ENCODE measurements at places on chromosomes 6 and 20.

DNA sequence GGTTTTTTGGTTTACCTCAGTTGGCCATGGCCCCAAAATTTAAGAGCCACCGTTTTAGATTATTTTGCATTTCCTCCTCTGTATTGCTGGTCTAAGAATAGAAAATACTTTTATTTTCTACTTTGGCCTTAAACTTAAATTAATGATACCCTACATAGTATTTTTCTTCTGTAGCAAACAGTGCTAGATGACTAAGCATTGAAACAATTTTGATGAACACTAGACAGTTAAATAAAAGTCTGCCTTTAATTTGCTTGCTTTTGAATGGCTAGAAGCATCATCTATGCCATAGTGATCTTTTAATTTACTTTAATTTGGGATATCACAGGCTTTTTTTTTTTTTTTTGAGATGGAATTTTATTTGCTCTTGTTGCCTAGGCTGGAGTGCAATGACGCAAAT is 106.4 kb downstream of the CD109 start:
- no peak for DNase-seq

- DNase-seq = no peak
These were observed 8.7 kb downstream of the NUDT3 start for GRCh38 chr6:34383656-34384320.

GRCh38 chr20:64116541-64117431 is 9.4 kb upstream of the NPBWR2 start:
- no peak for DNase-seq

GRCh38 chr6:7262746-7263518 is 50.1 kb downstream of the SSR1 start:
- DNase-seq = no peak

GRCh38 chr20:21235484-21236445 is 67.4 kb upstream of the XRN2 start:
- DNase-seq = peak; percentile 78

DNA sequence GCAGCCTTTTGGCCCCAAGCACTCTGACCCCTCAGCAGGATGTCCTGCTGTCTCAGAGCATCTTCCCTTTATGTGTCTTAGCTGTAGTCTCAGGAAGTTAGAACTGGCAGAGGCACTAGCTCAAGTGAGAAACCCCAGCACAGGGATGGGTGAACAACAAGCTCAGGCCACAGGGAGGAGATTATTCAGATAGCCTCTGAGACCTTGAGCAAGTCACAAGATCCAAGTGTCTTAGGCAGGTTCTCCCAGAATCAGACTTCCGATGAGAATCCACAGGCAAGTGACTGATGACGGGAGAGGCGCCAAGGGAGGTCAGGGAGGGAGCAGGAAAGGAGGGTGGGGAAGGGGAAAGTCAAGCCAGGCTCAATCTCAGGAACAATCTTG is 13.0 kb upstream of the SYNDIG1 start:
- no peak for DNase-seq

DNA sequence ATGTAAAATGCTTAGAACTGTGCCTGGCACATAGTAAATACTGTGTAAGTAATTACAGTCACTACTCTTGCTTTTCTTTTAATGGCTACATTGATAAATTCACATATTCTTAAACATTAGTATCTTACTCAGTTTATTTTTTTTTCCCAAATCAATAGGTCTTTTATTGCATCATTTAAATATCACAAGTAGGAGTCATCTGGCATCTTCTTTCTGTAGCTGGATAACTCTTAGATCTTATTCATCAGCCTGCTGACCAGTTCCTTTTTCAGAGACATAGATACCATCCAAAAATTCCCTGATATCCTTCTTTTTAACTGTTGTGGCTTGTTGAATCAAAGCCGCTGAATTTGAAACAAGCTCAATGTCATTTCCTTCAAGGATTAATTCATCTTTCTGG is 20.0 kb upstream of the PHF3 start:
- no peak for DNase-seq

DNA sequence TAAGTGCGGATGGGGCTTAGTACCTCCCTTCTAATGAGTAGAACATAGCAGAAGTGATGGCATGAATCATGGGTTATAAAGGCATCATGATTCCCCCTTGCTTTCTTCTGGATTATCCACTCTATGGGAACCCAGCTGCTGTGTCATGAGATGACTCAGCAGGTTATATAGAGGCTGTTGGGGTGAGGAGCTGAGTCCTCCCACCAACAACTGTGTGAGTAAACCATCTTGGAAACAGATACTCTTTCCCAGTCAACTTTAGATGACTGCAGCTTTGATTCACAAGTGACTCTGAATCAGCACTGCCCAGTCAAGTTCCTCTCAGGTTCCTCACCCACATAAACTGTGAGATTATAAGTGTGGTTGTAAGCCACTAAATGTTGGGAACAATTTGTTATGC is 46.3 kb downstream of the FAM83B start:
- DNase-seq = no peak

DNA sequence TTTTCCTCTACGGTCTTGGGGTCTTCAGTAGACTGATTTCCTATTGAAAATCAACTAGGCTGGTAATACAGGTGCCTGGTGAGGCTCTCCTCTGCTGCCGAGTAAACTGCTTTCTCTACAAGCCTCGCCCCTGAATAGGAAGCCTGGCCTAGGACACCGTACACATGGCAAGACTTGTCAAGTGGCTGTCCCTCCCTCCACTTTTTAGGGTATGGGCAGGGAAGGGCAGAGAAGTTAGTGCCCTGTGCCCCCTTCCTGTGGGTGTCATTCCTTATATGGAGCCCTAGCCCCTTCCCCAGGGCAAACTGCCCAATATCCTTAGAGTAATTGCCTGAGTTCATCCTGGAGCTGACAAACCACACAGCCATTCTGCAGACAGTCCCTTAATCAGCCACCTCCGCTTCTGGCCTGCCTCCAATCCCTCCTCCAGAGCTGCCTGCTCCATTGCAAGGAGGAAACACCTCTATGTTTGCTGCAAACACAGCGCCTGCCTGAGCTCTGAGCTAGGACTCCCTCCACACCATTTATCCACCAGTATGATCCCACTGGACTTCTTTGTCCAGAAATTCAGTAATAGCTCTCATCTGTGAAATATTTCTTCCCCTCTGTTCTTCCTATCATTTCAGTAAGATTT is 93.1 kb downstream of the CHD6 start:
- peak; percentile 92 for DNase-seq

DNA sequence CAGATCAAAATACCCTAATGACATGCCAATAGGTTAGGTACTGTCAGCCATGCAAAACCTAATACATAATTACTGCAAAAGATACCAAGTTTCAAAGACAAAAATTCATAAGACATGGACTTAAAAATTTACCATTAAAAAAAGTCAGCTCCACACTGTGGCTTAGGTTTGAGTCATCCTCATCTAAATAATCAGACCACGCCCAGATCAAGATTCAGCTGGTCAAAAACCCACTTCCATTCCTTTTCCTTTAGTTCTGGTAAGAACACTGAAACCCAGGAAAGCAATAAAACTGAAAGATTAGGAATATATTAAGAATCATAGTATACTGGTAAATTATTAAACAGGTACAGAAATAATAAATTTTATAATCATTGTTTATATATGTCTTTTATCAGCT is 81.0 kb upstream of the ASF1A start:
- no peak for DNase-seq

GRCh38 chr20:44136579-44137265 is 50.3 kb downstream of the JPH2 start:
- no peak for DNase-seq

DNA sequence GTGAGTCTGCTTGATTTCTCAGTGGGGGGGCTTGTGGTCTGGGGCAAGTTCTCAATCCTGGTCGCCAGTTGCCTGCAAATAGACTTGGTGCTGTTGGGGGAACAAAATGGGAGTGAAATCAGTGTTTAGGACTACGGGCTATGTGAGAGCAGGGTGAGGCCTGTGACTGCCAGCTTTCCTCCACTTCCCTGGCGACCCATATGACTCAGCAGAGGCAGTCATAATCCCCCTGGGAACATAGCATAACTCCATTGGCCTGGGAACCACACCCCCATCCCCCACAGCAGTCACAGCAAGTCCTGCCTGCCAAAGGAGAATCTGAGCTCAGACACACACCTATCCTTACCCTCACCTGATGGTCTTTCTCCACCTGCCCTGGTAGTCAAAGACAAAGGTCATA is 387.9 kb downstream of the LMBRD1 start:
- DNase-seq = no peak

- DNase-seq = no peak
These were observed 16.3 kb downstream of the NCOA5 start for GRCh38 chr20:46073443-46073842.

DNA sequence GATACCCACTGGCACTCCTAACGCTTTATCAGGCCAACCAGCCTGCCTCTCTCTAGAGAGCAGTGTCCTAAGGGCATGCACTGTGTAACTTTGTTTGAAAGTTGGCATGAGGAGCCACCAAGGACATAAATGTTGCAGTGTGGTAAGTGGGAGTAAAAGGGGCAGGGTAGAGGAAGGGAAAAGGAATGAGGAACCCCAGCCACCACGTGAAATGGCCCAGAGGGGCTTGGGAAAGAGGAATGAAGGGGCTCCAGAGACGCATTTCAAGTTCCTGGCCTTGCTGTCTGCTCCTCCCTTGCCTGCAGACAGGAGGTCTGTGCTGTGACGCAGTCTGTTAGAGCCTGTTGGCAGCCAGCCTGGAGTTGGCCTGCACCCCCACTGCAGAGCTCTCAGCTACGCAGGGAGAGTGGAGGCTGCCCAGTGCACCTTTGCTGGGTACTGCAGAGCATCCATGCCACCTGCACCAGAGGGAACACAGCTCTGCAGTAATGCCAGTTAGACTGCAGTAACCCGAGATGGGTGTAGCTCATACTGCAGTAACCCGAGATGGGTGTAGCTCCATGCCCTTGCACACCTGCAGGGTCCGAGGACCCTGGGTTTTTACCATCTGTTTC is 86.8 kb upstream of the SNAP25 start:
- DNase-seq = peak; percentile 50

DNA sequence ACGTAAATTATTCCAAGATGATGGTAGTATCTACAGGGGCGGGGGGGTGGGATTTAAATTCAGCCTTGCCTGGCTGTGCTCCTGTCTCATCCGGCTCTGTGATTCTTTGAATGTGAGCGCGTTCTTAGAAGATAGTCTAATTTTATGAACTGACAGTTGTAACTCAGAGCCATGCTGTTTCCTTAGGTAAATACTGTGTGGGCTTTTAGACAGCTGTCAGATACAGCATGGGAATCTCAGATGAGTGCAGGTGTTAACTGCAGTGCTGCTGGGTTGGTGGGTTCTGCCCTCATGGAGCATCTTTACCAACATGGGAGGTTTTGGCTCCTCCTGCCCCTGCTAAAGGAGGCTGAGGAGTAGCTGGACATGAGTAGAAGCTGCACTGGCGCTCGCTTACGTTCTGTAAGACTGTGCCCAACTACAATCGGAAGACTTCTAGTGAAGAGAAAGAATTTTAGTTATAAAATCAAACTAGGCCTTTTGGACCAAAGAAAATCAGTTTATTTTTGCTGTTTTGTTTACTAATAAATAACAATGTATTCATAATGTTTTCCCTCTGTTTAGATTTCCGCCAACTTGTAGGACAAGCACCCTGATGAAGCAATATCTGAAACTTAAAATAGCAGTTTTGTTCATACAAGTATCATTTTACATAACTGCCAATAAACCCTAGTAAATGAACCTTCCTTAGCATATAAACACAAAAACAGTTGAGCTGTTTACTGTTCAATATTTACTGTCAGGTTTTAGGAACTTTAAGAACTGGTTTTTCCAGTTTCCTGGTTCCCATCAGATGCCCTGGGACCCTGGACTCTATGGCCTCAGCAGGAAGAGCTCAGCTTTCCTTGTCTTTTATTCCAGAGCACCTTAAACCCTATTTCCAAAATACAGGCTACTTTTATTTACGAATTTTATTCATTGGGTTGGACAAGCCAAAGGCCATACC is 66.1 kb downstream of the FAM120B start:
- no peak for DNase-seq

DNA sequence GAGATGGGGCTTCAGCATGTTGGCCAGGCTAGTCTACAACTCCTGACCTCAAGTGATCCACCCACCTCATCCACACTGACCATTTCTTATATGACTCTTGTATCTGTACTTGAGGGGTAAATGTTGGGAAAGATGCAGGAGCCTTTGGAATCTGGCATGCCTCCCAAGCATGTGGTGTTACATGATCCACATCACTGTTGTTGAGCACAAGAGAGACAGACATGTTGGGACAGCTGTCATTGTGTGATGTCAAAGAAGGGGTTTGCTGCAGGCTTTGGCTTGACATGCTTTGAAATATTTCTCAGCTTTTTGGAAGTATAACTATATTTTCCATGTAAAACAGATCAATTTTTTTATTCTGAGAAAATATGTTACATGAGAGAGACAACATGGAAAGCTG is 139.9 kb downstream of the MOXD1 start:
- no peak for DNase-seq

DNA sequence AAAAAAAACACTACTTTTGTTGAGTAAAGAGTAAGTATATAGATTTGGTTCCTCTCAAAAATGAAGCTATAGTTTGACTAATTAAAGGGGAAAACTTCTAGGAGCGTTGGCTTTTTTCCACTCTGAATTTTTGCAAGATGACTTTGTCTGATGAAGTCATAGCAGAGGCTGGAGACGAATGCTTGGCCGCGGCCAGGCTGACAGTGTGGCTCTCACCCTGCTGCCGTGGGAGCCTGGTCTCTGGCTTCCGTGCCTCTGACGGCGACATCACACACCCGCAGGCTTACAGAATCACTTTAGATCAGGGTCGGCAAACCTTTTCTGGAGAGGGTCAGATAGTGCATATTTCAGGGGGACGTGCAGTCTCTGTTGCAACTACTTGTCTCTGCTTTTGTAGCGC is 145.0 kb downstream of the PHACTR3 start:
- DNase-seq = no peak

DNA sequence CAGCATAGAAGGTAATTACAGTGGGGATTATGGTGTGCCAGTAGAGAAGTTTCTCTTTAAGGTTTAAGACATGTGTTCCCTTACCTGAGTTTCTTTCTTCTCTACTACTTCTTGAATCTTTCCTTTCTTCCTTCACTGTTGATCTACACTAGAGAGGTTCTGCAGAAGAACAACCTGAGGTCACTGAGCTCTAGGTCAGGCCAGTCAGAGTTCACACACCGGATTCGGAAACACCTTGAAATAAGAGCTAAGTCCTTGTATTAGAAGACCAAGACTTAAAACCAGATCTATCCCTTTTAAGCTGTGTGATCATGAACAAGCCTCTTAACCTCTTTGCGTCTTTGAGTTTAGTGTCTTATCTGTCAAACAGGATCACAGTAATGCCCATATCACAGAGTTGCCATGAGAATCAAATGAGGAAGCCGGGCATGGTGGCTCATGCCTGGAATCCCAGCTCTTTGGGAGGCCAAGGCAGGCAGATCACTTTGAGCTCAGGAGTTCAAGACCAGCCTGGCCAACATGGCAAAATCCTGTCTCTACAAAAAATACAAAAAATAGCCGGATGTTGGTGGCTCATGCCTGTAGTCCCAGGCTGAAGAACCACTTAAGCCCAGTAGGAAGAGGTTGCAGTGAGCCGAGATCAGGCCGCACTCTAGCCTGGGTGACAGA is 22.0 kb upstream of the TGM3 start:
- DNase-seq = no peak

GRCh38 chr6:167093922-167094432 is 28.9 kb upstream of the CCR6 start:
- no peak for DNase-seq

All from substantia nigra (tissue), 51 donors.